Activated T-cell treated with anti-CD3 and anti-CD28 coated beads, Interleukin-2, amount 50 U/mL, for 48 hours (primary cell): ENCODE measurements at places on chromosomes 2 and 18.

DNA sequence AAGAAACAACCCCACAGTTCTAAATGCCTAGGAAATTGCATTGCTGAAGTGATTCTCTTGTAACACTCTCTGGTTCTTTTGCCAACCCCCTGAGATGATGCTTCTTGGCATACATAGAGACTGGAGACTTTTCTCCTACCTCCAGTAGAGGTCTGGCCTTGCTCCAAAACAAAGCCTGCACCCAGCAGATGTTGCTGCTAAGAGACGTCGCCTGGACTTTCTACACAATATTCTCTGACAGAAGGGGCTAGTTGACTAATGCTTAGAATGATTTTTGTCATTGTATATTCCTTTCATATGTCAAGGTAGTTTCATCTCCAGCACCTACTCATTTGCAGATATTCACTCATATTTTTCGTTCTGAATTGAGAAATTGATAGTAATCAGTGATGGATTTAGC lies 24.6 kb downstream of the SOWAHC start:
- DNase-seq: no peak

GRCh38 chr2:66866331-66867062 lies 431.6 kb downstream of the MEIS1 start:
- DNase-seq: no peak

DNA sequence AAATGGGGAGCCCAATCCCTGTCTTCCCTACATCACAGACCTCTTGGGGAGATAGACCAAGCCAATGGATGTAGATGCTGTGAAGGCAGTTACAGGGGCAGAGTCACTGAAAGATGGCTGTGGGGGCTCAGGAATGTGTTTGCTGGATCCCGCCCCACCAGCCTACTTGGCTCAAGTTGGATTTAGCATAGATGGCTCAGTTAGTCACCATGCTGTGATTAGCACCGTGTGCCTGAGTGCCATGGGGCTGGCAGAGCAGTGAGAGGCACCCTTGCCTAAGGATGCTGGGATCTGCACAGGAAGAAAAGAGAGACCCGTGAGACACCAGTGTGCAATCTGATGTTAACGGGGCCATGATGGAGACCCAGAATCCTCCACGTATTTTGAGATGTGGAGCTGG lies 228.3 kb downstream of the DYSF start:
- no peak for DNase-seq

- no peak for DNase-seq
Measured at GRCh38 chr2:128821010-128821409, 502.3 kb upstream of the HS6ST1 start.

GRCh38 chr2:62320657-62321357 lies 124.9 kb downstream of the B3GNT2 start:
- no peak for DNase-seq

DNA sequence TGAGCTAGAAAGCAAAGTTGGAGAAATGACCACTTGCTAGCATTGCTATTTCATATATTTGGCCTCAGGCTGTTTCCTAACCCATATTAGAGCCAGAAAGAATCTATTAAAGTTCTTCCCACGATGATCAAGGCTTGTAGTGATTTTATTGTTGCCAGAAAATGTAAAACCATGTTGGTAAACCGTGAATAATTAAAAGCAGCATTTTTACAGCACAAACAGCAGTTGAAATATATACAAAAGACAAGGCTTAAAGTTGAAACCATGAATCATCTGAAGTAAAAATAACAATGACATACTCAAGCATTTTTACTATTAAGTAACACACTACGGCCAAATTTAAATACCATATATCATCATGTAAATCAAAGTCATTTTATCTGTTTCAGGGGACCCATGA lies 27.7 kb upstream of the DSC3 start:
- no peak for DNase-seq

DNA sequence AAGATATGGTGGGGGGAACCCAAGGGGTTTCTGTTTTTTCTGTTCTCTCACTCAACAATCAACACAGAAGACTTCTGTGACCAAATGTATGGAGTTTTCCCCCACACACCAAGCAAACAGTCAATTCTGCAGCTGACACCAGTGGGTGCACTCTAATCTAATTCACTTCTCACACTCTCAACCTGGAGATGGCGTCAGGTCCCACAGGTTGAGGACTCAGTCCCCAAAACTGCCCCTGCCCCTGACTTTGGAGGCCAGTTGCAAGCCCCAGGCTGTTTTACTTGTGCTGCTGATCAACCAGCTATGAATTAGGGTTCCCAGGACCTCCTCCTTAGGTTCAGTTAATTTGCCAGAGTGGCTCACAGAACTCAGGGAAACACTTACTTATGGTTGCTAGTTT lies 6.2 kb downstream of the RNU2-63P start:
- no peak for DNase-seq

- no peak for DNase-seq
Measured at GRCh38 chr2:112614201-112614840, 29.9 kb downstream of the CHCHD5 start.

DNA sequence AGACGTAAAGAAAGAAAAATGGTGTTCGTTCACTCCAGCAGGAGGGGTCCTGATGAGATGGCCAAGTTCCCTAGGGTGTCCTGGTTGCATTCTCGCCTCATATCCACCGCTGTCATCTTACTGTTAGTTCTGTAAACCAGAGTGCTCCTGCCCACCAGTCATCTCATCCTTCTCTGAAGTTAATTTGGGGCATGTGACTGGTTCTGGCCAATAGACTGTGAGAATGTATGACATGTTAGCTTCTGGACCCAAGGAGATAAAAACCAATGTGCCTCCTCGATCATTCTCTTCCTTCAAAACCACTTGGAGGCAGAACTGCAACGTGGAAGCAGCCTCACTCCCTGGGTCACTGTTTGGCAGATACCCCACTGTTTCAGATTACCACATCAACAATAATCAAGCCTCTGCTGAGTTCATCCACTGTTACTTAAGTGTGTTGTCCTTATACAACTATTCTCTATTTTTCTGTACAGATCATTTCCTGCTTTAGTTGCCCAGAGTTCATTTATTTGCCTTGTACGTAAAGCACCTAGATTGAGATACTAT lies 759.1 kb downstream of the TSN start:
- DNase-seq: no peak

DNA sequence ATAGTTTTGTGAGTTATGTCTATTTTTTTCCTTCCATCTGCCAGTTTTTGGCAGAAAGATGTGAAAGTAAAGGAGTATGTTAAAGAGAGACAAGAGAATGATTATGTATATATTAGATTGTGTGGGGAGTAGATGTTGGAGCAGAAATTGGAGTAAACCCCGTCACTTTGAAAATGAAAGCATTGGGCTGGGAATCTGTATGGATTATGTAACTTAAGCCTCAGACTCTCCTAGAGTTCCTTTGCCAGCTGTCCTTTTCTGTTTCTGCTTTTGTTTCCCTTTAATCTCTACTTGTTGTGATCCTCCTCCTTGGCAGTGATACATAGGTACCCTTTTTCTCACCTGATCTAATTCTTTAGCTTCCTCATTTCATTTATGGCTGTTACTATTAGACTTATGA lies 19.2 kb downstream of the CCDC138 start:
- DNase-seq: no peak

GRCh38 chr18:77059294-77059916 lies 73.2 kb downstream of the MBP start:
- DNase-seq: no peak

- peak; percentile 36 for DNase-seq
Measured at GRCh38 chr2:12619975-12620374, 96.8 kb upstream of the TRIB2 start.

GRCh38 chr2:240565333-240566202 lies 2.7 kb upstream of the RNPEPL1 start:
- peak; percentile 93 for DNase-seq

GRCh38 chr2:71780162-71780561 lies 326.8 kb downstream of the DYSF start:
- DNase-seq: no peak

DNA sequence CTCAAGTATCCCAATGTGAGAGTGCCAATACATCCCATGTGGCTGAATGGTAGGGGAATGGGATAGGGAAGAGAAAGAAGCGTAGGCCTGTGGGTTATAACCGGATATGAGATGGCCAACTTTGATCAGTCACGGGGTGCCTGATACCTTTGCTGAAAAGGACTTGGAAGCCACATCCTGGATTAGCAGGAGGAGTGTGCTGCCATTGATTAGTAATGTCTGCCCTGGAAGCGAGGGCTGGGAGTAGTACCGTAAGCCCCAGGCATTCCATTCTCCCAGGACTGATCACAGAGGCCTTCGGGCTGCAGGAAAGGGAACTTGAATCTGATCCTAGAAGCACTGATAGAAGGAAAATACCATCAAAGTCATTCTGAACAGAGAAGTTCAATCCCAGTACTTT lies 218.5 kb downstream of the TFCP2L1 start:
- DNase-seq: no peak

DNA sequence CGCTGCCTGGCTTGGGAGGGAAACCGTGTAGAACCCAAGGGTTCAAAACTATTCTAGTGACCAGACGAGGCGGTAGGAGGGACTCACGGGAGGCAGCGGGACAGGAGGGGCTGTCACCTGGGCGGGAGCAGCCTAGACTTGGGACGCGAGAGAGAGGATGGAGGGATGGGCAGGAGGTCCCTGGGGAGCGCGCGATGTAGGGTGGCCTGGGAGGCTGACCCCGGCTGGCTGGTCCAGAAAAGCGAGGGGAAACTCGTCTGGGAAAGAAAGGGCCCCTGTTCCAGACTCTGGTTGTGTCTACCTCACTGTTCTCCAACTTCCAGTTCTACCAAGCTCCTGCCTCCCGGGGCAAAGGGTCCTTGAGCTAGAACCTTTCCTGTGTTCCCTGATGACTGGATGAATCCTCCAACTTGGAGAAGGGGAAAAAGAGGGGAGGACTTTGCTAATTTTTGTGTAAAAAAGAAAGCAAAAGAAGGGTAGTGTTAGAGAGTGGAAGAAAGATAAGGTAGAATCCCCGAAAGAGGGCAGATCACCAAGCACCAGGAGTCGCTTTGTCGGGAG lies 1.4 kb downstream of the DOK6 start:
- peak; percentile 15 for DNase-seq

DNA sequence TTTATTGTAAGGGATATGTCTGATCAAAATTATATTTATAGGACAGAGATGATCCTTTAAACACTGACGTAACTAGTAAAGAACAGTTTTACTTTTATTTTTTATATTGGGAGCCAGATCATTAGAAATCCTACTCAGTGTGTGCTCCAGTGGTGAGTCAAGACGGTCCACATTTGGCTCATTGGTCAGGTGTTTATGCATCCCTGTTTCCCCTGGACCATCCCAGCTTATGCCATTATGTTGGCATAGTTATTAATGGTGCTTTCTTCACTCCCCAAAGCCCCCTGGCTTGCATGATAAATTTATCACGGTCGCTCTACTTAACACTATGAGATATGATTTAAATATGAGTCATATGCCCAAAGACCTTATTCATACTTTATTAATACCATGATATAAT lies 293.4 kb downstream of the XIRP2 start:
- DNase-seq: no peak
